ENCODE measurements at places on chromosomes 16 and 17. TPM values are rescaled to one million over a fixed set of nuclear protein-coding genes. Genes with fewer than 3 reads are reported as not detected.

- no peak for DNase-seq
These were observed 6.9 kb upstream of the EFTUD2 start for GRCh38 chr17:44906010-44906646.

- no peak for DNase-seq
These were observed 59.7 kb downstream of the GRIN2A start for GRCh38 chr16:10122546-10122945.

DNA sequence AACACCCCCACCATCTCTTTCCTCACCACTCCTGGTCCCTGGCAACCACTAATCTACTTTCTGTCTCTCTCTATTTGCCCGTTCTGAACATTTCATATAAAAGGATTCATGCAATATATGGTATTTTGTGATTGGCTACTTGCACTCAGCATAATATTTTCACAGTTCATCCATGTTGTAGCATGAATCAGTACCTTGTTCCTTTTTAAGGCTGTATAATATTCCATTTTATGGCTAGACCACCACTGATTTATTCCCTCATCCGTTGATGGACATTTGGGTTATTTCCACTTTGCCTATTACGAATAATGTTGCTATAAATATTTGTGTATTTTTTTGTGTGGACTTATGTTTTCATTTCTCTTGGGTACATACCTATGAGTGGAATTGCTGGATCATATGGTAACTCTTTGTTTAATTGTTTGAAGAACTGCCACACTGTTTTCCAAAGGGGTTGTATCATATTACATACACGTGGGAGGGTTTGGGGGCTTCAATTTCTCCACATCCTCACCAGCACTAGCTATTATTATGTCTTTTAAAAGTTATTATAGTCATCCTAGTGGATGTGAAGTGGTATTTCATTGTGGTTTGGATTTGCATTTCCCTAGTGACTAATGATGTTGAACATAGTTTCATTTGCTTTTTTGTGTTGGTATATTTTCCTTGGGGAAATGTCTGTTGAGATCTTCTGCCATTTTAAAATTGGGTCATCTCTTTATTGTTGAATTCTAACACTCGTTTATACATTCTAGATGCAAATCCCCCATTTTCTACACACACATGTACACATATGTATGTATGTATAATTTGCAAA is 26.3 kb downstream of the SEC14L5 start:
- no peak for DNase-seq

GRCh38 chr17:71252436-71252835 is 868.4 kb upstream of the SOX9 start:
- DNase-seq = no peak

DNA sequence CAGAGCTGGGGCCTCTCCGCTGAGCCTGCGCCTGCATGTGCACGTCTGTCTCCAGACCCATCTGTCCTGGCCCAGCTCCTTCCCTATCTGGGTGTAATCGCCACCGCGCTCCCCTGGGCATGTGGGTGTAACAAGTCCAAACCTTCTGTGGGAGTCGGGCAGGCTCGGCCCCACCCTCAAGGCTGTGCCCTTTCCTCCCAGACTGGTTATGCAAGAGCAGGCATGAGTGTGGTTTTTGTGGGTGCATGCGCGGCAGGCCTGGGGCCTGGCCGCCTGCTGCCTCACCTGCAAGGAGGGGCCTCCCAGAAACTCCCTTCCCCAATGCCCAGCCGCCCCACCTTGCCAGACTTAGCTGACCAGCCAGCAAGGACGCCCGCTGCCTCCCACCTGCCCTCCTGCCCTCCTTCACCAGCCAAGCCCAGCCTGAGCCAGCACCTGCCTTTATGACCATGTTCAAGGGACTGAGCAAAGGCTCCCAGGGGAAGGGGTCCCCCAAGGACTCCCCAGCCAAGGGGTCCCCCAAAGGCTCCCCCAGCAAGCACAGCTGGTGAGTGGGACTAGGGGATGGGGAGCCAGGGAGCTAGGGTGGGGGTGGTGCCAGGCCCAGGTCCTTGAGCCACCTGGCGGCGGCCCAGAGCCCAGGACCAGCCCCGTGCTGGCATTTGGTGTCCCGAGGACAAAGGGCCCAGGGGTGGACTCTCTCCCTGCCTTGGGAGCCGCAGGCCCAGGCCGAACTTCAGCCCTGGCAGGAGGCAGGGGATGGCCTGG is at the start of gene EVPLL:
Gene EVPLL, plus strand, starts transcription at position 342 of the 768 bp plus-strand sequence. CDS start 3,160 bp downstream, outside the sequence.
- no peak for DNase-seq

DNA sequence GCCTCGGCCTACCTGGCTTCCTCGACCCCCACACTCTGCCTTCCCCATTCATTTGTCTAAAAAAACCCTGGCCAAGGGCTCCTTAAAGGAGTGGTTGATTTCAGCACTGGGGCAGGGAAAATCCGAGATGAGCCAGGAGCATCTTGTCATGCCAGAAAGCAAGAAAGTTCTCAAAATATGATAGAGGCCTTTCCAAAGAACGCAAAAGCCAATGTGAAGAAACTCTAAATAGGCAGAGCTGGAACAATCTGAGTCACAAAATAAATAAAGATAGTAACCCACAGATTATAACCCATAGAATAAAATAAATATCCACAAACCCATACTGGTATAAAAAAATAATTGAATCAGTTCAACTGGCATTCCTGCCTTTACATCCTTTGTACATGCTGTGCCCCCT is 192.3 kb upstream of the SALL1 start:
- no peak for DNase-seq

DNA sequence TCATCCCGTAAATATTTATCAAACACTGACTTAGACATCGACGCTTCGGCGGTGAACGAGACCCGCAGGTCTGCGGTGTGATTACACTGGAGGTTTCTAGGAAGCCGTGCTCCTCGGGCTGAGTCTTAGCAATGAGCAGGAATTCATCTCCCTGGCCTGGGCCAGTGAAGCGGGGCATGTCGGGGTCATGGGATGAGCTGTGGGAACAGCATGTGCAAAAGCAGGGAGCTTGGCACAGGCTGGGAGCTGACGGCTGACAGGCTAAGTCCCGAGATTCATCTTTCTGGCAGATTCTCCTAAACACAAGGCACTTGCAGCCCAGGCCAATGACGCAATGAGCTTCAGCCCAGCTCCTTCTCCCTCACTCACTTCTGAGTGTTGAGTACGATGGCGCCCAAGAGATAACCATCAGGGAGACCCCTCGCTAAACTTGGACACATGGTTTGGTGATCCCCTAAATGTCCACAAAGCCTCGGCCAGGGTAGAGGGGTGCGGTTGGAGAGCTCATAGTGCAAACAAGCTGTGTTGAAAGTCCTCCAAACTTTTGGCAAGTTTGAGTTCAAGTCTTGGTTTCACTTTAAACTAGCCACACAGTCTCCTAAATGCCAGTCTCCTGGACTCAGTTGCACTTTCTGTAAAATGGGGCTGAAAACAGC is 12.8 kb downstream of the CRISPLD2 start:
- no peak for DNase-seq

DNA sequence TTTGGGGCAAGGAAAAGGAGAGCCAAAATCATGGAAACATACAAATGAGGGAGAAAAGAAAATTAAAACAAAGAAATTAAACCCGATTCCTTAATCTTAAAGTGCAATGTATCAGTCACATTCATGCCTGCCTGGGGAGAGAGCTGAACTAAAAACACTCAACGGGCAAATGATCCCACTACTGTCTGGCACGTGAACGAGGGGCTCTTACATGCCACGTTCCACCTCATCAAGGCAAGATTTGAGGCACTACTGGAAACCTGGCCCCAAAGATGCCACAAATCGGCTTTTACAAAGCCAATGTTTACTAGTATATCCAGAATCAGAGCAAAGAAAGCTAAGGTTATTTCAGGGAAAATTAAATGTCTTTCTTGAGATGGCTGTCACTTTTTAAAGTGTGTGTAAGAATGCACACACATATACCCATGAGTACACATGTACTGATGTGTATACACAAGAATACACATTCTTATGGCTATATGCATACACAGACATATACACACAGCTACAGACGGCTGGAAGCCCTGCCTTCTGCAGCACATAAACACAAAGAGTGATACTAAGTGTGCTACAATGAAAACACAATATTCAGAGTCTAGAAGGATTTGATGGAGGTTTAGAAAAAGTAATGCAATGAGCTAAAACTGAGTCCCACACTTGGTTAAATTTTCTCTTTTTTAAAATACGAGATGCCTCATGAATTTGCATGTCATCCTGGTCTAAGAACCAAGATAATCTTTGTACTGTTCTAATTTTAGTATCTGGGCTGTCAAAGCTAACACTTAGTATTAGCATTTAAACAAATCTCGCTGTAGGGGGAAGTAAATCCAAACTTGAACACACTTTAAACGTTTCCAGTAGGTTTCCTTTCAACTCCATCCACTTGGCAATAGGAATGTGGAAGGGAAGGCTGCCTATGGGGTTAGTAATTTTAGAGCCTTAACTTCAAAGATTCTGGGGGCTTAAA is 85.8 kb downstream of the CYTH1 start:
- no peak for DNase-seq

DNA sequence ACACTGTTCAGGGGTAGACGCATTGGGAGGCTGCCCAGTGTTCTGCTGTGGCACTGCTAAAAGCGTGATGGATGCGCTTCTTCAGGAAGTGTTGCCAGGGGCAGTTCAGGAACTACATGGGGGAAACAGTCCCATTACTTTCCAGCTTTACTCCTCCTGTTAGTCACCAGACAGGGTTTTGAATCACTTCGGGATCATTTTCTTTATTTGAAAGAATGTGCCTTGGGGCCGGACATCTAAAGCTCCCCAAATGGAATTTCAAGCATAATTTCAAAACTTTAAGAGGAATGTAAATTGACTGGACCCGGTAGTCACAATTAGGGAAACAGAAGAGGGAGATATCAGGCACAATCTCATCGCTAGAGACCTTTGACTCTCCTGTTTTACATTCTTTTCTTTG is 1.3 kb upstream of the KRTAP2-1 start:
- DNase-seq = no peak

Gene HYDIN
- 19.2 TPM for total RNA-seq

Gene HES7
- total RNA-seq = 1.2 TPM

Gene UNK
- total RNA-seq = 21.2 TPM

Gene SPIRE2
- 14.7 TPM for total RNA-seq

All from frontal cortex (tissue), 4 donors.